ENCODE measurements at places on chromosomes 2 and 18. TPM values are rescaled to one million over a fixed set of nuclear protein-coding genes. Genes with fewer than 3 reads are reported as not detected.

DNA sequence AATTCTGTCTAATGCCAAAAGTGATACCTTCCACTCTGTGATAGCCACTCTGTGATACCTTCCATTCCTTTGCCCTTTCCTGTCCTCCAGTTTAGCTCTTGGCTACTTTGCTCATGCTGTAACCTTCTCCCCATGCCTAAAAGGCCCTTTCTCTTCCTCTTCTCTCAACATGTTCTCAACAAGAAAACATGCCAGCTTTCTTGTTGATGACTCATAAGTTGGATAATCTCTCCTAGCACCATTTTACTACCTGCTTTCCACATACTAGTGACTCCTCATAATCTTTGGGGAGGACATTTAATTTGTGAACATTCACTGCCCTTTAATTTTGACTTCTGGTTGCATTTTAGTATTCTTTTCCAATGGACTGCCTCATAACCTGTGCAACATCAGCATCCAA is 55.9 kb upstream of the NT5C1B start:
- DNase-seq: no peak

DNA sequence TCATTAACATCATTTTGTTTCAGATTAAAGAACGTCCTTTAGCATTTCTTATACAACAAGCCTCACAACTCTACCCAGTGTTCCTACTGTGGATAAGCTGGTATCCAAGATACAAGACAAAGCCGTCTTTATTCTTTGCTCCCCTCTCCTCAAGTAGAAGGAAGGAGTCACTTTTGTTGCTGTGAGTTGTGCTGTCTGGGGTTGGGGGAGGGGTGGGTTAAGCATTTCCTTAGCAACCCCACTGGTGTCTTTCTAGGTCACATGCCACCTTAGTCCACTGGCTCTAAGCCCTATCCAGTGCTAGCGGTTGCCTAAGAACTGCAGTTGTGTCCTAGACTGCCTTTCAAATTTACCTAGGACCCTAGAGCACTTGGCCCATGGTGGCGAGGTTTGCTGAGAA is 155.6 kb upstream of the PIEZO2 start:
- no peak for DNase-seq

DNA sequence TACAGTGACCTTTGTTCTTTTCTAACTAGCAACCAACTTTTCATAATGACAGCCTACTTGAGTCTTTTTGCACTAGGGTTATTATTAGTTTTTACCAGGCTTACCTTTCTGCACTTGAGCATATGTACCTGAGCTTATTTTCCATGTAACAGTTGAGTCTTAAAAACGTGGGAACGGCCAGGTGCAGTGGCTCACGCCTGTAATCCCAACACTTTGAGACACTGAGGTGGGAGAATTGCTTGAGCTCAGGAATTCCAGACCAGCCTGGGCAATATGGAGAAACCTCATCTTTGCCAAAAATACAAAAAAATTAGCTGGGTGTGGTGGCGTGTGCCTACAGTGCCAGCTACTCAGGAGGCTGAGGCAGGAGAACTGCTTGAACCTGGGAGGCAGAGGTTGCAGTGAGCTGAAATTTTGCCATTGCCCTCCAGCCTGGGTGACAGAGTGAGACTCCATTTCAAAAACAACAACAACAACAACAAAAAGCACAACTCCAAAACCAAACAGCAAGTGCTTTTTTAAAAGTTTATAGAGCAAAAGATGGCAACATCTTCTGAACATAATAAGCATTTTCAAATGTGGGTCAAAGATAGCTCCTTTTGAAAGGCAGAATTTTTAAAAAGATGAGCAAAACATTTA is 57.1 kb upstream of the CD28 start:
- no peak for DNase-seq

DNA sequence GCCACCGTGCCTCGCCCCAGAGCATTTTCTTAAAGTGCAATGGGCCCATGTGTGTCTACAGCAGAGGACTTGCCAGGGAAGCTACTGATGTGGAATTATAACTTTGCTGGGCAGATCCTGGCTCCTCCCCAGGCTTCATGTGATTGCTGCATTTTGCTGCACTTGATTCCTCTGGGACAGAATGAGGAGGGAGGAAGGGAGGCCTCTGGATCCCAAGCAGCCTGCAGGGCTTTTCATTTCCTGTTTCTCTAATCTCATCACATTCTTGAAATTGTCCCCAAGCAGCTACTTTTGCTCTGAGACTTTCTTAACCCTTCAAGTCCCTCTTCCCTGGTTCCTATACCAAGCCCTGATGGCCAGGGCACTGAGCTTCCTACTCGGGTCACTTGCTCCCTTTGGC is 134.4 kb upstream of the SEC11C start:
- DNase-seq: no peak

Gene GDF7
- total RNA-seq: 0.05 TPM

Gene ZDBF2
- total RNA-seq: 5.8 TPM

Gene RND3
- 26.8 TPM for total RNA-seq

- no peak for DNase-seq
These were observed 166.3 kb downstream of the CCDC148 start for GRCh38 chr2:158290225-158290624.

GRCh38 chr2:24883946-24884345 is 36.1 kb downstream of the ADCY3 start:
- DNase-seq: no peak

Gene NPHP1
- 0.40 TPM for total RNA-seq

DNA sequence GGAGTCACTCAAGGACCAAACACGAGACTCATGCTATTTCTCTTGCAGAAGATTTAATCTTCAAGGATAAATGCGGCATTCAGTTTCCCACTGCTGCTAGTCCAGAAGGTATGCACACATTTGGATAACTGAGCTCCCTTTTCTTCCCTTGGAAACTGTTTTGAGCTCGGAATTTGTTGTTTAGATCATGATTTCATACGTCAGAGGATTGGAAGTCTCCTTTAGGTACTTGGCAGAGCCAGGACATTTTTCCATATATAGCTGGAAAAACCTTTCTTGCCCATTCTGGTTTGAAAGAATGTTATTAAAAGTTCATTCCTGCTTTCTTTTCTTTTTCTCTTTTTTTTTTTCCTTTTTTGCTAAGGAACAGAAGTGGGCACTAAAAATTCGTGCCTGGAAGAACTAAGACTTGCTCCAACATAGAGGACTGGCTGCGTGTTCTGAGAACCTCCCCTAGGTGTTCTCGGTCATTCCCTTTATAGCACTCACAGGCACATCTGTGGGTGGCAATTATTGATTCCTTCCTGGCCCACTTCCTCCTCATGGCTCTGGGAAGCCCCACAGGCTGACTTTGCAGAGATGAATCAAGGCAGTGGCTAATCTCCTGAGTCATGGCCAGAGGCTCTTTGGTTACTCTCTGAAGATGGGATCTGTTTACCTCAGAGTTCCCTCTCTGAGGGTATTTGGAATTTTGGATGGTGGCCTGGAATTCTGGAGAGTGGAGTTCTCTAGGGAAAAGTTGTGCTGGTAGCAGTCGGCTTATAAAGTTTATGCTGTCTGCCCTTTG is 104.8 kb downstream of the PLCL1 start:
- no peak for DNase-seq
